ENCODE measurements at places on chromosomes 11 and 22.

DNA sequence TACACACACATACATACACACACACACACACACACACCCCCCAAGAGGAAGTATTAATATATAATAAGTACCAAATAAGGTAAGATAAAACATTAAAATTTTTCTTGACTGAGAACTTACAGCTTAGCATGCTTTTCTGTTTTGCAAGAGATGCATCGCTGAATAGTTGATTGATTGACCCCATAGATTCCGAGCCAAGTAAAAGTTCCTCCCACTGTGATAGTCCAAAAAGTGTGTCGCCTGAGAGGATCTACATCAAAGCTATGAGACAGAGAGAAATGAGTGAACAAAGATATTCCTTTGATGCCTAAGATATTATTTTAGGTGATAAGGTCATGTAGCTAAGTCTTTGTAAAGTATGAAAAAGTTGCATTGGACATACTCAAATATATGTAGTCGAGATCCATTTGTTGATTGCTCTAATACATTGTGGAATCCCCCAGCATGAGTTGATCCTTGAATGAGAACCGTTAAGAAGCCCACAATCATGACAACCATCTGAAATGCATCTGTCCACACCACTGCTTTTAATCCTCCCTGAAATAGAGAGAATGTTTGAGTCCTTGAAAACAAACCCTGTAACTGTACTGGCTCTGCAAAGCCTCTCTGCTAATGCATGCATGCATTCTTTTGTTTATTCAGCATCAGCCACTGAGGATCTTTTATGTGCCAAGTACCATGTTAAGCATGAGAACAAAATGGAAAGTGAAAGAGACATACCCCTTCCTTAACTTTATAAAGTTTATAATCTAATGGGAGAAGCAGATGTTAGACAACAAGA, 18.3 kb downstream of the SLC5A12 start:
- no peak for DNase-seq

GRCh38 chr11:27916541-27917100, 191.3 kb downstream of the KIF18A start:
- DNase-seq: no peak

- no peak for DNase-seq
Observed at GRCh38 chr22:45314054-45314721, 4.5 kb downstream of the FAM118A start.

GRCh38 chr11:111448831-111449557, 63.2 kb downstream of the BTG4 start:
- no peak for DNase-seq

GRCh38 chr22:40967111-40967760, 16.1 kb downstream of the RBX1 start:
- no peak for DNase-seq

DNA sequence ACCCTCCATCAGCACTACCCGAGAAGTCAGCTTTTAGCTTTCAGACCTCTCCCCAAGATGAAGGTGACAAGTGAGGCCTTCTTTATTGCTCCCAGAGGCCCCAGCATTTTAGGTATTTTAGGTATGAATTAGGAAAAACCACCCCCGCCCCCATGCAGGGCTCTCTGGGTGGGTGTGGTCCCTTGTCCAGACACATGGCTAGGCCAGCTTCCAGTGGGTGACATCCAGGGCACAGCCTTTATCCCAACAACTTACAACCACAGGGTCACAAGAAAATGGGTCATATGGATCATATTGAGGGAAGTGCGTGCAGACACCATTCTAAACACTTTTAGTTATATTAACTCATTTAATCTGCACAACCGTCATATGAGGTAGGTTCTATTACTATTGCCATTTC, 42.1 kb downstream of the RIBC2 start:
- no peak for DNase-seq

DNA sequence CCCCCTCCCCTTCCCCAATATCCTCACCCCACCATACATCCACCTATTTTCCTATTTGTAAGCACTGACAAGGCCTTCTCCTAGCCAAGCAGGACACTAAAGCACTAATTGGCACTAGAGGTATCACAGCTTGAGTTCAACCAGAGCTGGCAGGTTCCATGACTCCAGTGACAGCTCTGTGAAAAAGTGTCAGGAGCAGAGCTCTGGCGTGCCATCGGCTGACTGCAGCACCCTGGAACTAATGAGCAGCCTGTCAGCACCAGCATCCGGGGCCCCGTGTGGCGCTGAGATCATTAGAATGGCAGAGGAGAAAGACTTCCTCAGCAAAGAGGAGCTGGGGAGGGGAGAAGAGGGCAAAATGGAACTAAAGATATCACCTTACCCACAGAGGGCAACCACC, 847.4 kb downstream of the NTM start:
- no peak for DNase-seq

GRCh38 chr11:74371269-74372052, 26.8 kb downstream of the PGM2L1 start:
- no peak for DNase-seq
